ENCODE measurements at places on chromosomes 3 and 15.

GRCh38 chr3:171453180-171453886 is 6.9 kb downstream of the TNIK start:
- no peak for DNase-seq

GRCh38 chr3:12638105-12638504 is 25.8 kb downstream of the RAF1 start:
- no peak for DNase-seq

- no peak for DNase-seq
These were observed 57.5 kb upstream of the TRPM1 start for GRCh38 chr15:31158858-31159569.

DNA sequence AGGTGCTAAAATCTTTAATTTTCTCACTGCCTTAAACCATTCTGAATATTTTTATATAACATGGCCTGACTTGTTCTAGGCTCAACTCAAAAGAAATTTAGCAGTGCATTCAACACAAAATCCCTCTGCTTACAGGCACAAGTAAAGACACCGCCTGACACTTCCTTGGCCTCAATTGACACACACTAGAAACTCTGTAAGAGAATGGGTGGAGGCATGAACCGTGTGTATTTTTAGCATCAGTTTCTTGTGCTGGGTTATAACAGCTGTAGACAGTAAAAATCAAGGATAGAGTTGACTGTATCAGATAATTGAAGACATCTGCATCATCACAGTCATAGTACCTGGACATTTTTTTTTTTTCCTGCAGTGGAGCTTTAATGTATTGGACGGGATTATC is 54.3 kb downstream of the SLC9A9 start:
- no peak for DNase-seq

- no peak for DNase-seq
These were observed 17.0 kb downstream of the KLHL6 start for GRCh38 chr3:183538486-183538885.

GRCh38 chr3:59796456-59796855 is 746.6 kb upstream of the CFAP20DC start:
- no peak for DNase-seq

GRCh38 chr15:67803299-67803698 is 22.0 kb upstream of the SKOR1 start:
- DNase-seq: no peak

- DNase-seq: no peak
These were observed 22.2 kb upstream of the SLC25A26 start for GRCh38 chr3:66198437-66199088.

- peak; percentile 5 for DNase-seq
These were observed at the start of gene FBN1 for GRCh38 chr15:48645558-48646330. Gene FBN1 (minus strand): TSS chr15:48645709. CDS start chr15:48644769, 940 bp downstream.

DNA sequence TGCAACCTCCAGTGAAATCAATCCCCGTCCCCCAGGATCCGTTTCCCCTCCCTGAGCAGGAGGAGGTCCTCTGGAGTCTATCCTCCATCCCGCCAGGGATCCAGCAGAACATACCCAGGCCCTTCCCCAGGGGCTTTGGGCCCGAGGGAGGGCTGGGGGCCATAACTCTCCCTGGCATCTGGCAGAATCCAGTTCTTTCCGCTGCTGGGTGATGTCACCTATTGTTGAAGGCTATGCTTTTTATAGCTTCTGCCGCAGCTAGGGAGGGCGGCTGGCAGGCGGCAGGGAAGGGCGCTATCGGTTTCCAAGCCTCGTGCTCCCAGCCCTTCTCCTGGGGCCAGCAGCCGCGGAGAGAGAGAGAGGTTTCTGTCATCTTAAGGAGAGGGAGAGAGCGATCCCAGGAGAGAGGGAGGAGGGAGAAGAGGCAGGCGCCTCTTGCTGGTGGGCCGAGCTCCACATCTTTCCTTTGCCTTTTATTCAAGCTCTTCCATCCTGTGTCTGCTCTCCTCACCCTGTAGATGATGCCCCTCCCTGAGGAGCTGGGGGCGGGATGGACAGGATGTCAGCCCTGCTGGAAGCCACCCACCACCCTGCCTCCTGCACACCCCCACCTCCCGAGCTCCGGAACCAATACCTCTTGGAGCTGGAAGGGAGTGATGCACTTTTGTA is 120.1 kb downstream of the ANP32A start:
- DNase-seq: no peak

DNA sequence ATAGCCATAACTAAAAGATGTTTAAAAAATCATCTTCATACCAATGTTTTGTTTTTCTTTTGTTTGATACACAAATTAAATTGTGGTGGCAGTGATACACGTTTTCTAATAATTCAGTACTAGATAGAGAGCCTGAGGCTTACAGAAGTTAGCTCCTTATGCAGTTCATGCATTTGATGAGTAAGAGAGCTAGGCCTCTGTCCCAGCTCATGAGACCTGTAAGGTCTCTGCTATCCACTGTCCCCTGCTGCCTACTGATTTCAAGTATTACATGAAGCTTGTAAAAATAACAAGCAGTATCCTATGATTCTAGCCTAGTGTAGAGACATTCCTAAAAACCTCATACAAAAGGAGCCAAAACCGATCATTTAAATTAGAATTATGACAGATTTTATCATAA is 144.5 kb downstream of the MBNL1 start:
- DNase-seq: no peak

- no peak for DNase-seq
These were observed 854 bp downstream of the CLEC3B start for GRCh38 chr3:45026957-45027356.

GRCh38 chr3:65808824-65809223 is 229.9 kb downstream of the MAGI1 start:
- no peak for DNase-seq

- no peak for DNase-seq
These were observed 643 bp downstream of the SERINC4 start for GRCh38 chr15:43799209-43799944.

DNA sequence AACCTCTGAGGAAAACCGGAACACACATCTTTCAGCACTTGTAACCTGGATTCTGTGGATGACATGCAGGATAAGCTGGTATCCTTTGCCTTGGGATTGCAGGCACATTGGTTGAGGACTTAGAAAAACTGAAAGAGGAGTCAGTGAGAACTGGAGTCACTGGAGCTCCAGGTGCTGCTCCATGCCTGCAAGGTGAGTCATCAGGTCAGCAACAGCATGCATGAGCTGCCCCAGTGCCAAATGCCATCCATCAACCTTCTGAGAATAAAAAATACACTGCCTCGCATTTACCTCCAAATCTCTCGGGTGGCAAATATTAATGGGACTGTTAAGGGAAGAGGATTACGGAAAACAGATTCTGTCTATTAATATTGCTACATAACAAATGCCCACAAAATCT is 729.1 kb downstream of the NTRK3 start:
- no peak for DNase-seq

GRCh38 chr3:54916732-54917131 is 11.1 kb downstream of the LRTM1 start:
- no peak for DNase-seq

GRCh38 chr15:42502477-42502876 is 7.0 kb downstream of the SNAP23 start:
- no peak for DNase-seq

DNA sequence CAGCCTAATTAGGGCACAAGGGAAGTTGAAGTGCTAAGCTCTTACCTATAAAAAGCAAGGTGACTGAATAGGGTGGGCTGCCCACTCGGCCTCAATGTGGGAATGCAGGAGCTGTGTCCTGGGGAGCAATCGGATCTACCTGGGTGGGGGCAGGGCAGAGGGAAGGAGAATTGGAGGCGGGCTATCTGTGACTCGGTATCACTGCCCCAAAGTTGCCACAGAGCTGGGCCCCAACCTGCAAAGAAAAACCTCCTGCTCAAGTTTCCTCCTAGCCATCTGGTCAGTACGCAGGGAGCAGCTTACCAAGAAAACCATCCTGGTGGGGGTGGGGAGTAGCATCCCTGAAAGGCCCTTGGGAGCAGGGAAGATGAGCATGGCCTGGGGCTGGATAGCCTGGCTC is 10.7 kb downstream of the CIB2 start:
- no peak for DNase-seq

DNA sequence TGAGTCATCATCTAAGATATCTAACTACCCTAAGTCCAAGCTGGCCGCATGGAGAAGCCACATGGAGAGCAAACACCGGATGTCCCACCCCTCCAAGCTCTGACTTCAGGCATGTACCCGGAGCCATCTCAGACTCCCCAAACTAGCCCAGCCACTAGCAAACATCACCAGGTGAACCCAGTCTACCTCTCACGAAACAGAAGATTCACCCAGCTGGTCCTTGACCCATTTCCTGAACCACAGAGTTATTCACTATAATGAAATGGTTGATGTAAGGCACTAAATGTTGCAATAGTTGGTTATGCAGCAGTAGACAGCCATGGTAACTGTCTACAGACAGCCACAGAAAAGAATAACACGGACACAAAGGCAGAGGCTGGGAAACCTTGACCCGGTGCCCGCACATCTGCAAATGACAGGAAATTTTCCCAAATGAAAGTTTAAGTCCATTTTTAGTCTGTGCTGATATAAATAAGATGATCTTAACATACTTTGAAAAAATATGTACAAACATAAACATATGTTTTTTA is 265.5 kb upstream of the ATP10A start:
- no peak for DNase-seq

GRCh38 chr3:45188719-45189659 is 37.1 kb downstream of the TMEM158 start:
- no peak for DNase-seq

- no peak for DNase-seq
These were observed 290.7 kb upstream of the CTNNB1 start for GRCh38 chr3:40908612-40909011.

DNA sequence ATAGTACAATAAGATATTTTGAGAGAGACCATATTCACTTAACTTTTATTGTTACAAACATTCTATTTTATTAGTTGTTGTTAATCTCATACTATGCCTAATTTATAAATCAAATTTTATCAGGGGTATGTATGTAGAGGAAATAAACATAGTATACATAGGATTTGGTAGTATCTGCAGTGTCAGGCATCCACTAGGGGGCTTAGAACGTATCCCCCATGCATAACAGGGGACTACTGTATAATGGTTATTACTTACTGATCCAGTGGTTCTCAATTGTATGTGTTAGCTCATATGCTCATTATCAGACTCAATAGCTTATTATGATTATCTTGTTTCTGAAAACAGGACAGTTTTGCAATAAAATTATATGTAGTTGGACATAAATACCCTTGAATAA is 27.6 kb downstream of the CMC1 start:
- no peak for DNase-seq

DNA sequence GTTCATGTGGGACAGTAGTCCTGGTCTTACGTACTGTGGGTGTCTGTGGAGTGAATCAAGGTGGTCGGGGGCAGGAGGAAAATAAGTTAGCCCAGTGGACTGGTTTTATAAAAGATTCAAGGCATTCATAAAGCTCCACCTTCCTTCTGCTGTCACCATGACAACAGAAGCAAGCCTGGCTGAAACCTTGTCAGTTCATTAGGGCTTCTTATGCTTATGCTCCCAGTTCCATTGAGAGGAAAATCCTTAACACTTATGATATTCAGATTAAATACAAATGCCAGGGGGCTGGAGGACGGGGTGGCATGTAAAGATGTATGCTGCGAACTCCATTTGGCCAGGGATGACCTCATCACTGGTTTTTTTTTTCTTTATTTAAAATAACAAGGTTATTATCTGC is 283.1 kb upstream of the ATP10A start:
- DNase-seq: no peak

GRCh38 chr15:76935620-76936019 is 4.1 kb downstream of the RCN2 start:
- DNase-seq: no peak

- no peak for DNase-seq
These were observed 52.3 kb upstream of the CGNL1 start for GRCh38 chr15:57323806-57324589.

GRCh38 chr3:64444490-64445108 is 219.3 kb upstream of the PRICKLE2 start:
- DNase-seq: no peak

- no peak for DNase-seq
These were observed 161.5 kb downstream of the FEZF2 start for GRCh38 chr3:62211675-62212429.

DNA sequence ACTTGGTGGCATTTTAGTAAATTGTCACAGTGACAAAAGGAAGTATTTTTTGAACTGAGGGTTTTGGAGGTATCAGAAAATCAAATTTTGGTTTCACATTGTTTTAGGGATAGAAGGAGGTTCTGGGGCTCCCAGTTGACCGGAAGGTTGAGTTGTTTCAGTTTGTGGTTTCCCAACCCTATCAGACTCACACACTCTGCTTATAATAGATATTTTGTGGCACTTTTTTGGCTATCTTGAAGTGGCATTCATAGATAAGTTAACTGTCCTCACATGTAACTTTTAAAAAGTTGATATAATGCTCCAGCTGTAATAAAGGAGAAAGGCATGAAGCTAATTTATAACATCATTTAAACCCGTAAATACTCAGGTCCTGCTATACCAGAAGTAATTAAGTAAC is 12.8 kb downstream of the ARMC8 start:
- no peak for DNase-seq

- DNase-seq: peak; percentile 41
These were observed 7.1 kb downstream of the CELSR3 start for GRCh38 chr3:48655606-48656005.

- no peak for DNase-seq
These were observed 12.1 kb upstream of the ELP6 start for GRCh38 chr3:47525617-47526016.

GRCh38 chr15:55256281-55257011 is 33.2 kb downstream of the RAB27A start:
- DNase-seq: no peak

DNA sequence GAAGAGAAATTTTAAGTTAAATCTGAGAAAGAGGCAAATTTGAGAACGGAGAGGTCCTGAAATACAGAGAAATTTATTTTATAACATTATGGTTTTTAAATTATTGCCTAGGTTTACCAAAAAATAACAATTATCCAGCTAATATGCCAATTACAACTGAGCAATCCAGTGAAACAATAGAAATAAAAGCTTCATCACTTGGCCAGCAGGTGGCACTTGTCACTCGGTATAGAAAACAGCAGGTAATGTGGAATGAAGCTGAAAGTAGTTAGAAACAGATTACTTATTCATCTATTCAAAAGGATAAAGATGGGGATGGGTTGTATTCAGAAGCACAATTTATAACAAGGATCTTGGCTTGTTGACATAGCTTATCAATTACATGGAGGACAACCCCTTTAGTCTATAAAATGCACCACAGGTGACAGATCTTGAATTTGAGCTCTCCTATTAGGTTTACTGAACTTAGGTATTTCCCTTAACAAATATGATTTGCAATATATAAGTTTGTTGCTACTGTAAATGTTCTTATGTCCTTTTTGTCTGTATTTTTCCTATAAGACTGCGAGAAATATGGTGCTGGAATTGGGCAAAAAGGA is 70.1 kb upstream of the GUCA1C start:
- no peak for DNase-seq

All from activated T-helper 1 cell treated with anti-CD3 and anti-CD28 coated beads, Interleukin-12 subunit alpha, Interleukin-12 subunit beta, Interleukin-2, Interleukin-4 antibody, amounts not matched to agents 30 ng/mL and 10 ng/mL and 1 ng/mL, durations not matched to agents 14 hours and 24 hours and 36 hours (primary cell).